ENCODE measurements at places on chromosomes 2 and 18.

- DNase-seq: peak; percentile 30
These were observed 12.4 kb downstream of the LMAN2L start for GRCh38 chr2:96727431-96727830.

DNA sequence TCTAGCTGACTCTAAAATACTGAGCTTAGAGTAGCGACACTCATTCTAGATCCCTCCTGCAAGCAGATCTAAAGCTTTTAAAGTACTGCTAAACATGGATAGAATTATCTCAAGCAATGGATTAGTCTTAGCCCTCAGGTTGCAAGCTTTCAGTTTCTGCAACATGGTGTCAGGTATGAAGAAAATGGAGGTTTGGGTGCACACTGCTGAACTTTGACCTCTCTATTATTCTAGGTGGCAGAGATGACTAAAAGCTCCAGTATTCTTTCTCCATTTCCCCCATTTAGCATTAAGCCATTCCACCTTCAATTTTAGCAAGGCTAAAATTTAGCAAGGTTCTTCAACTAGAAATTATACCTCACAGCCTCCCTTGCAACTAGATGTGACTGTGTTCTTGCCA, 117.0 kb downstream of the CACNB4 start:
- DNase-seq: no peak

- DNase-seq: no peak
These were observed 69.9 kb downstream of the ITGA4 start for GRCh38 chr2:181527058-181527457.

DNA sequence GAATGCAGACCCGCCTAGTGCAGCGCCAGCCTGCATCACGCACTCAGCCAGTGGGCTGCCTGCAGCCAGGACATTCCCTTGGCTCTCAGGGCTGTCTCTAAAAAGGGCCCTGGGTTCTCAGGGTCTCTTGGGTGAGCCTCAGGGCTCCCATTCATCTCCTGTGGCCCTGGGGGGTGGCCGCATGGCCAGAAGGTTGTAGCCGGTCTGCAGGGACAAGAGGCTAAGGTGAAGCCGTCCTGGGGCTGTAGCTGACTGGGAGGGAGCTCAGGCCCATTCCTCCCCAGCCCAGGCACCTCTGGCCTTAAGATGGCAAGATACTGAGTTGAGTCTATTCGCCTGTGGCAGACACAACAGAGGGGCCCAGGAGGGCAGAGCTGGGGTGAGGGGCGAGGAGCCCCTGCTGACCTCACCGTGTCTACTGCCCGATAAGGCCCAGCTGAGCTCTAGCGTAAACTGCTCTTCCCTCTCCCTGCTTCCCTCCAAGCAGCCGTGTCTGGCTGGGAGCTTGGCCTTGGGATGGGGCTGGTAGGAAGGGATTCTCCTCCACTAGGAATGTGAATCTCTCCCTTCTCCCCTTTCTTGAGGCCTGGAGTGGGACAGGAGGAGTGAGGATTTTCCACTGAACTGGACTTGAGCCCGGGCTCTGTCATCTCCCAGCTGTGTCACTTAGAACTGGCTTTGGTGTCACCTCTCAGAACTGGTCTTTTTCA, 37.9 kb downstream of the INHBB start:
- no peak for DNase-seq

- DNase-seq: no peak
These were observed 59.3 kb downstream of the ARHGEF33 start for GRCh38 chr2:38948995-38949394.

GRCh38 chr18:34548120-34548972, 161.8 kb upstream of the DTNA start:
- no peak for DNase-seq

- DNase-seq: no peak
These were observed 166.3 kb upstream of the HDAC4 start for GRCh38 chr2:239566995-239567568.

DNA sequence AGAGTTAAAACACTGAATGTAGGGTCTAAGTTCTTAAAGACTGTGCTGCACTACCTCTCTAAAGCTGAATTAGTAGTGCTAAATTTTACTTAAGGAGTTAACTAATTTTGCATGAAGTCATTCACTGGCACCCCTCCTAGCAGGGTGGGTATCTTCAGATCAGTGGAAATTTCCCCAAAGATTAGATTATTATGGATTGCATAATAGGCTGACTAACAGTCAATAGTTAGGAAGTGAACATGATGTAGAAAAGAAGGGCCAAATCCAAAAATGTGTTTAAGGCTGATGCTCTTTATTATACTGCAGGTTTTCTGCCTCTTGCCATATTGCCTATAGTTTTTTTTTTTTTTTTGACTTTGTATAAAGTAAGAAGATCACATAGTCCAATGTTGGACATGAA, 5.2 kb downstream of the ZNF638 start:
- no peak for DNase-seq

- DNase-seq: no peak
These were observed 71.1 kb downstream of the ANKRD44 start for GRCh38 chr2:197239434-197239833.

DNA sequence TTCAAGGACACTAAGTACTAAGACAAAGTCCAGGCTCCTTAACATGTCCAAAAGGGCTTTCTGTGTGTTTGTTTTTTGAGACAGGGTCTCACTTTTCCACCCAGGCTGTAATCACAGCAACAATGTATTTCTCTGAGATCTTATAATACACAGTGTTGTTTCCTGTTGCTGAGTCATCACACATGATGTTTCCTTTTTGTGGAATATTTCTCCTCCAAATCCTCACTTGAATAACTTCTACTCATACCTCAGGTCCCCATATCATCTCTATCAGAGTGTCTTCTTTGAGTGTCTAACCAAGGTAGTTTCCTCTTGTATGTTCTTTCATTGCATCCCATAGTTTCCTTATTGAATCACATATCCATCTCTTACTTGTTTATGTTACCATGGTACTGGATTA, 632.0 kb upstream of the PIK3C3 start:
- no peak for DNase-seq

DNA sequence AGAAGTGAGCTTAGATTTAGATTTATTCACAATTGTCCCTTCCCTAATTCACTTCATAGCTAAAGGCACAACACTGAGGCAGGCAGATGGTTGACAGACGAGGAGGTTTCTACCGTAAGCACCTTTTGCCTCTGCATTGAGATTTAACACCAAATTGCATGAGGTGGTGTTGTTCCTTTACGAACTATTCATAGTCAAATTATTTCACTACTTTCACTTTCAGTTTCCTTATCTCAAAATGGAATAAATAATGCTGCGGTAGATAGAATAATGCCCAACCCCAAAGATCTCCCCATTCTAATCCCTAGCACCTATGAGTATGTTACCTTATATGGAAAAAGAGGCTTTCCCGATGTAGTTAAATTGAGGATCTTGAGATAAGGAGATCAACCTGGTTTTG, 58.9 kb upstream of the LINC00305 start:
- no peak for DNase-seq

- no peak for DNase-seq
These were observed 63.7 kb downstream of the UXS1 start for GRCh38 chr2:106130251-106130998.

DNA sequence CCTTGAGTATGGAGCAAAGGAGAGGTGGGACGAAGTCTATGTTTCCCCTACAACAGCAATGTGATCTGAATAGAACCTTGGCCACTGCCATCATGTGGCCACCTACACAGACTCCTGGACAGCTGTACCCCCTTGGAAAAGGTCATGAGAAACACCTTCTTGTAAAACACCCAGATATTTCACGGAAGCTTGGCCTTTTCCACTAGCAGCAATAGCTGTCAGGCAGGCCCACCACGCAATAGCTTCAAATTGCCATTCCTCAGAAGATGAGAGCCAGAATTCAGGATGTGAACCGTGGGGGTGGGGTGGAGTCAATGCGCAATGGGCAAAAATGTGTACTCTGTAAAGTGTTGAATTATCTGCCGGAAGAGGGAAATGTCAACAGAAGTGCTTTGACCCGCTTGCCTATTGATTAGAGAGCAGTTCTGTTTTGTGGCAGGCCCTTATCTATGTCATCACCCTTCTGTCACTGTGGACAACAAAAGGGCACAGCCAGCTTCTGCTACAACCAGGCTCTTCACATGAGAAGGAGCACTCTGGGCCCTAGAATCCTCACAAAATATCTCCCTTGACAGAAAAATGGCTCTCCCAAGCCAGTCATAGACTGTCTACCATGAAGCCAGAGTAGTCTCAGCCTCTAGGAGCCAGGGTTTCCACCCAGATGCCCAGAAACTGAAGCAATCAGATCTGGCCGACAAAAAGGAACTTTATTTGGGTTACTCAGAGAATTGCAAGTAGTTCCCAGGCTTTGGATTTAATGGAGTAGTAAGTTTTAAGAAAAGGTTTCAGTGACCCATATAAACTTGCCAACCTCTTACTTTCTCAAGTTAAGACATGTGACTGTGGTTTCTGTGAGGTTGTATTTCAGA, 9.5 kb downstream of the INPP1 start:
- no peak for DNase-seq

- DNase-seq: peak; percentile 23
These were observed 156.9 kb downstream of the CTNNA2 start for GRCh38 chr2:79669714-79670113.

DNA sequence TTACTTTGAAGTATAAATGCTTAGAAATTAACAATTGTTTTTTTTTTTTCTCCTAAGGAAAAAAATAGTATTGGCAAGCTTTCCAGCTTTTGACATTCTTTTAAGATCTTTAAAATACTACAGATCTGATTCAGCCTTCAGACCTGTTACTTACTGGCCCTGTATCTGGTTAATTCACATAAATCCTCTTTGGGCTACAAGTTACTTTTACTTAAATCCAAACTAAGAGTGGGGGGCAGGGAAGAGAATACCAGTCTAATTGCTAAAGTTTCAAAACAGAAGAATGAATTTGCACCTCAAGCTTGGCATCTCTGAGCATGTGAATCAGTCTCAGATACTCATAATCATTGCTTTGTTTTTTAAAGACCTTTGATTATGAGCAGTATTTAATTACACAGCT, 386.3 kb downstream of the PARD3B start:
- DNase-seq: no peak

- no peak for DNase-seq
These were observed 245.1 kb downstream of the NEDD4L start for GRCh38 chr18:58288921-58289797.

DNA sequence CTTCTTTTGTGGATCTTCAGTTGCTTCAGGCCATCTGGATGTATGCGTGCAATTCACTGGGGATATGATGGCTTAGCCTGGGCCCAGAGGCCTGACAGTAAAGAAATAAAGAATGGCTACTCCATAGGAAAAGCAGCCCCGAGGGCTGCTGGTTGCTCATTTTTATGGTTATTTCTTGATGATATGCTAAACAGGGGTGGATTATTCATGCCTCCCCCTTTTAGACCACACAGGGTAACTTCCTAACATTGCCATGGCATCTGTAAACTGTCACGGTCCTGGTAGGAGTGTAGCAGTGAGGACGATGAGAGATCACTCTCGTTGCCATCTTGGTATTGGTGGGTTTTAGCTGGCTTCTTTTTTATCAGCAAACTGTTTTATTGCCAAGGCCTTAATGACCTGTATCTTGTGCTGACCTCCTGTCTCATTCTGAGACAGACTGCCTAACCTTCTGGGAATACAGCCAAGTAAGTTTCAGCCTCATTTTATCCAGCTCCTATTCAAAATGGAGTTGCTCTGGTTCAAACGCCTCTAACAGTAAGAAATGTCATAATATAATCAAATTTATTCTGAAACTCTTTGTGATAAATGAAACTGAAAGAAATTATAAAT, 60.5 kb downstream of the DSEL start:
- DNase-seq: no peak

Data from upper lobe of left lung (tissue), 6 donors.